Stimulated activated CD4-positive, alpha-beta T cell treated with anti-CD3 and anti-CD28 coated beads, Interleukin-2, amount 100 ng/mL, for 24 hours (primary cell): ENCODE measurements at places on chromosomes 2 and 18.
A peak's percentile ranks its signal among the peaks of the same experiment; 100 is the strongest.

- DNase-seq: no peak
Observed at GRCh38 chr2:219619235-219619634, 8.2 kb upstream of the SLC4A3 start.

- DNase-seq: no peak
Observed at GRCh38 chr2:97011977-97012569, 25.7 kb upstream of the FAM178B start.

GRCh38 chr2:232113821-232114220 lies 152.3 kb downstream of the DIS3L2 start:
- no peak for DNase-seq

- DNase-seq: no peak
Observed at GRCh38 chr2:128287780-128288735, 30.6 kb downstream of the HS6ST1 start.

- DNase-seq: no peak
Observed at GRCh38 chr18:23143016-23143814, 7.9 kb downstream of the CABLES1 start.

DNA sequence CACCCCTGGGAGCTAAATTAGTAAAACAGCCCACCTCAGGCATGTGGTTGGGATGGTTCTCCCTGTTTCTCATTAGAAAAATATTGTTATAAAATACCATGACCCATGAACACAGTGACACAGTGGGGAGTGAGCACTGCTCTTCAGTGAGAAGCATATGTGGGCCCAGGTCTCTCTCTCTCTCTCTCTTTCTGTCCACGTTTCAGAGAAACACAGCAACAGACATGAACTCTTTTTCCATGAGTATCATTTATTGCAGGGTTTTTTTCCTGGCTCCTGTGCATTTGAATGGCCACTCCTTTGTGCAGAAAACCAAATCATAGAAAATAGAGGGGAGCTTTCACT lies 41.2 kb downstream of the CYRIA start:
- no peak for DNase-seq

DNA sequence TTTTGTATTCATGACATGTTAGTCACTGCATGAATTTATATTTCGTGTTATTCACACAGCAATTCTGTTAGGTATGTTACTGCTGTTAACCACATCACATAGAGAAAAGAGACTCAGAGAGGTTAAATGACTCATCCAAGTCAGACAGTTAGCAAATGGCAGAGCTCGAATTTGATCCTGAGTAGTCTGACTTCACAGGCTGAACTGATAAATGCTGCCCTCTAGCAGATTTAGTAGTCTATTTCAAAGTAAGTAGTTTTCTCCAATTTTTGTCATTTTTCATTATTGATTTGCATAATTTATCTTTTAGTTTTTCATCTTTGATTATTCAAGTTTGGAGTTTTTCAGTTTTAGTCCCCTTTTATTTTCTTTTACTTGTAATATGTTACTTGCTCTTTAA lies 58.3 kb downstream of the WDR7 start:
- DNase-seq: no peak

DNA sequence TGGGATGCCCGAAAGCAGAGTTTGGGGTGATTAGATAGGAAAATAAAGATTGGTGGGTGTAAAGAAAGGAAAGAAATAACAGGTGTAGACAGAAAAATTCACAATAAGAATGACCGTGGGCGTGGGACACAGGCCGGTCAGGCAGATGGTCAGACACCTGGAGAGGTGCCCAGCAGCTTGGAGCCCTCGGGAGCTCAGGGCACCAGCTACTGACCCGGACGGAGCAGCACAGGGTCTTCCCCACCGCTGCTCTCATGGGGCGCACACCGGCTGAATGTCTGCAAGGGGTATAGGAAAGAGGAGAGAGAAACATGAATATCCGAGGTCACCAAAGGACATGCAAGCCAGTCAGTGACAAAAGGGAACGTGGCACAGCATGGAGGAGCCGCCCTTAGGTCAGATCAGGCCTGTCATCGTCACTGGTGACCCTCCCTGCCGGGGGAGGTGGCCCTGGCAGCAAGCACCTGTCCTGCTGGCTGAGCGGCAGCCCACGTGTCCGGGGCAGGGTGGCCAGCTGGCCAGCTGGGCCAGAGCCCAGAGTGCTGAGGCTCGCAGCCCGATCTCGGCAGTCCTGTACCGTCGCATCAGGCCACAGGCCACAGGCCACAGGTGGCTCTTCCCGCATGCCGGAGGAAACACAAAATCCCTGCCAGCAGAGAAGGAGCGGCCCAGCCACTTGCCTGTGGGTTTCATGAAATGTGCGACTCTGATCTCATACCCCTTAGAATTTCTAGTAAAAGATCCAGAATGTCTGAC lies 112.0 kb upstream of the NDUFV2 start:
- DNase-seq: no peak

DNA sequence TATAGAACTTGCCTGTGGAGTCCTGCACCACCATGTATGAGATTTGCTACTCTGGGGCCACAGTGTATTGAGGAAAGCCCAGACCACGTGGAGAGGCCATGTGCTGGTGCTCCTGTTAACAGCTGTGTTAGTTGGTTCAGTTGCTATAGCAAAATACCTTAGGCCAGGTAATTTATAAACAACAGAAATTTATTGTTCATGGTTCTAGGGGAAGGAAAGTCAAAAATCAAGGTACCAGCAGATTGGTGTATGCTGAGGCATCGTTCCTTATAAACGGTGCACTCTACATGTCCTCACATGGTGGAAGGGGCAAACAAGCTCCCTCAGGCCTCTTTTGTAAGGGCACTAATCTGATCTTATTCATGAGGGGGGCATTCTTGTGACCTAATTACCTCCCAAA lies 272.3 kb upstream of the FBXO11 start:
- no peak for DNase-seq

GRCh38 chr2:100721693-100722092 lies 98.2 kb upstream of the NPAS2 start:
- no peak for DNase-seq

GRCh38 chr18:57429167-57430078 lies 5.8 kb upstream of the ONECUT2 start:
- no peak for DNase-seq

GRCh38 chr2:240402566-240403272 lies 32.7 kb upstream of the GPC1 start:
- peak; percentile 28 for DNase-seq

GRCh38 chr18:62751341-62751821 lies 36.0 kb downstream of the PHLPP1 start:
- no peak for DNase-seq

DNA sequence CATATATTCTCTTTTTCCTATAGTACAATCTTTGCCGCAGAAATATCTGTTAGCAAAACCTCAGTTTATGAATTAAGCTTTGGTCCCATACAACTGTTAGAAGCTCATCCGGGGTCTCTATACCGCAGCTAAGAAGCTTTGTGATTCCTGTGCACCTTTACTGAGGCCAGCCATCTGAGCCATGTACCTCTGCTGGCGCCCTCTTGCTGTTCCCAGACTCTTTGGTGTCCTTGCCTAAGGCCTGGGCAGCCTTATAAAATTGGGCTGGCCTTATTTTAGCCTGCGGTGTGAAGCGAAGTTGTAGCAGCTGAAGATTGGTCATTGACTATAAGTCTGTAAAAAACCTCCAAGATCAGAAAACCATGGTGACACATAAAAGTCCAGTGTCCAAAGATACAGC lies 1135.1 kb upstream of the CHAC2 start:
- DNase-seq: no peak

DNA sequence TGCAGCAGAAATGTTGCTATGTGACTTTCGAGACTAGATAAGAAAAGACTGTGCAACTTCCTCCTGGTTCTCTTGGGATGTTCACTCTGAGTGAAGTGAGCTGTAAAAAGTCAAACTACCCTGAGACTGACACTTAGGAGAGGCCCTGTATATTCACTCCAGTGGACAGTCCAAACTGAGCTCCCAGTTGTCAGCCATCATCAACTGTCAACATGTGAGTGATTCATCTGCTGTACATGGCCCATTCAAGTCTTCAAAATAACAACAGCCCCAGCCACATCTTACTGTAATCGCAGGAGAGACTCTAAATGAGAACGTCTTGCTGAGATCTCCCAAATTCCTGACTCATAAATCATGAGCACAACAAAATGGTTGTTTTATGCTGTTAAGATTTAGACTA lies 8.5 kb upstream of the UNC80 start:
- no peak for DNase-seq
